ENCODE measurements at places on chromosomes 7 and 10. TPM values are rescaled to one million over a fixed set of nuclear protein-coding genes. Genes with fewer than 3 reads are reported as not detected.

Gene GATAD1
- 13.1 TPM for total RNA-seq

DNA sequence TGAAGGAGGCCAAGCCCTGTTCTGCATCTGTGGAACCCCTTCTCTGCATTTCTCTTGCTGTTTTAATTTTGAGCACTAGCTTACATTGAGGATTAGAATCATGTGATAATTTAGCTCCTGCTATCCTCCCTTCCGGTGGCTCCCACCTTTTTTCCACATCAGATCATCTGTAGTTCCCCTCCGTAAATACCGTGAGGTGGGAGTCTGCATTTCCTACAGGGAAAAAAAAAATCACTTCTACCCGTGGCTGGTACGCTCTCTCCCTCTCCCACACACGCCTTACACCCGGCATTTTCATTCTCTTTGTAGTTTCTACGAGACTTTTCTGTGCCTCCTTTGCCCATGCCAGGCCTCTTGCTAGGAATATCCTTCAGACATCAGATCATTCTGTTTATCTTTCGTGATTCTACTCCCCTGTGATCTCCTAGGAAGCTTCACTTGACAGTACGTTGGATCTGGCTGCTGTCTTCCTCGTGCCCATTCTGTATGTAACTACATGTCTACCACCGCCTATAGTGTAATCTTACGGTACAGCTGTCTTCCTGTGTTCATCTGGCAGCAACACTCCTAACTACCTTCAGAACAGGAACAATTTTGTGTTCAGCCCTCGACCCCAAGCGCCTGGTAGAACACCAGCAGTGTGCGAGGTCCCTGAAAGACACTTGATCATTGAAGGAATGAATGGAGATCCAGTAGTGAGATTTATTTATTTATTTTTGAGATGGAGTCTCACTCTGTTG, 41.7 kb upstream of the OCM start:
- H3K4me1 ChIP-seq, result no peaks in the 10 kb centered on the region
- no peak for DNase-seq
- no peaks in the 10 kb centered on the region for H3K36me3 ChIP-seq
- no peak overlapping the region for H3K27ac ChIP-seq

GRCh38 chr7:155193716-155194115, 104.0 kb upstream of the INSIG1 start:
- H3K36me3 ChIP-seq, result peaks cover 8% of the 10 kb centered on the region
- peaks cover 10% of the 10 kb centered on the region for H3K27me3 ChIP-seq
- H3K4me1 ChIP-seq, result peaks cover 15% of the 10 kb centered on the region
- H3K4me3 ChIP-seq, result no peak overlapping the region

- H3K4me1 ChIP-seq, result peaks cover 6% of the 10 kb centered on the region
- peaks cover 15% of the 10 kb centered on the region for H3K36me3 ChIP-seq
- H3K4me3 ChIP-seq, result peak overlapping the region; percentile 97
- DNase-seq, result peak; percentile 64
Observed at GRCh38 chr10:42783181-42783549, 570 bp downstream of the BMS1 start.

DNA sequence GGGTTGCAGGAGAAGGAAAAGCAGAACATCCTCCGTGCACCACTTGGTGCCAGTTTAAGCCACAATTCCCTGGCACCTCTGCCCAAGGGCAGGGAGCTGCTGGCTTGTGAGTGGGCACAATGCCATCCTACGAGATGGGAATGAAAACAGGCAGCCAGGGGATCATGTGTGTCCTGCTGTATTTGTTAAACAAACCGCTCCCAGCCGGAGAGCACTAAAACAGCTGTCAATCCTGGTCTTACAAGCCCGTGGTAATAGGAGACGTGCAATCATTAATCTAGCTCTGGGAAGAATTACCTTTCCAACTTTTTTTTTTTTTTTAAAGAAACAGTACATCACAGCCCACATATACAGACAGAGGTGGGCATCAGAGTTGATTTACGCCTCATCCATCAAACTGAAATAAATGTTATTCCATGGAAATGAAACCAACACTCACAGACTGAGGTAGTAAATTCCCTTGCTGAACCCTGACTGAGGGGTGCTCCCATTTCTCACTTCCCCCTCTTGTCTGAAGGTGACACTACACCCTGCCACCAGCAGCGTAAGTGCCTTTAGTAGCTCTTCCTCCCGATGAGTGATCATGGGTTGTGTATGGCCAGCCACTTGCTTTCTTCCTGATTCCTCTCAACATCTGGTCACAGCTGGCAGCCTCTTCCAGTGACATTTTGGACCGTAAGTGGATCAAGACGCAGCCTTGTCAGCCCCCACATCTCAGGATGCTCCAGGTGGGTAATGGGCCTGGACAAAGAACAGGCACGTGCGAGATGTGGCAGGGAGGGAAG, 143.8 kb downstream of the TEX36 start:
- DNase-seq, result no peak
- no peaks in the 10 kb centered on the region for H3K4me1 ChIP-seq
- peaks cover 41% of the 10 kb centered on the region for H3K27me3 ChIP-seq
- H3K36me3 ChIP-seq, result no peaks in the 10 kb centered on the region
- no peak overlapping the region for H3K4me3 ChIP-seq
- H3K27ac ChIP-seq, result no peak overlapping the region

GRCh38 chr10:96230527-96230926, 40.8 kb downstream of the BLNK start:
- H3K4me1 ChIP-seq, result no peaks in the 10 kb centered on the region
- DNase-seq, result no peak
- peaks cover 6% of the 10 kb centered on the region for H3K27me3 ChIP-seq
- H3K36me3 ChIP-seq, result no peaks in the 10 kb centered on the region
- no peak overlapping the region for H3K4me3 ChIP-seq
- H3K27ac ChIP-seq, result no peak overlapping the region

DNA sequence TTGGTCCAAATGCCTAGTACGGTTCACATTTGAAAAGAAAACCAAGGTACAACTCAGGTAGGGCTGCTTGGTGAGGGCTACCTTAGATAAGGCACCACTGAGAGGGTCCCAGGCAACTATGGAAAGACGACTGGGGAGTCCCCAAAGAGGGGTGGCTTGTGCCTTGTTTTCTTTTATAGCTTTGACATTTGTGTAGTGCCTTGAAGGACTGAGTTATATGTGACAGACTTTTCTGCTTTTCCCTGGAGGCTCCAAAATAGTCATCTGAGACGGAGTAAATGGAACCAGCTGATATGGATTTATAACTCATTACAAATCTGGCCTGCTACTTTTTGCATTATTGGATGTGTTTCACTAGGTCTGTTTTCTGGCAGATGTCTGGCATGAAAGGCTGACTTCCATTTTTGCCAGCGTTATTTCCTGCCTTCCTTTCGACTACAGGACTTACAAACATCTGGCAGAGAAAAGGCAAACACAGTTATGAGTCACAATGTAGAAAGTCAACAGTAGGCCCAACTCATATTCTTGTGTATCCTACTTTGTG, 88.2 kb upstream of the IMMP2L start:
- H3K27me3 ChIP-seq, result no peaks in the 10 kb centered on the region
- no peak overlapping the region for H3K27ac ChIP-seq
- peak; percentile 40 for DNase-seq
- peaks cover 27% of the 10 kb centered on the region for H3K4me1 ChIP-seq

DNA sequence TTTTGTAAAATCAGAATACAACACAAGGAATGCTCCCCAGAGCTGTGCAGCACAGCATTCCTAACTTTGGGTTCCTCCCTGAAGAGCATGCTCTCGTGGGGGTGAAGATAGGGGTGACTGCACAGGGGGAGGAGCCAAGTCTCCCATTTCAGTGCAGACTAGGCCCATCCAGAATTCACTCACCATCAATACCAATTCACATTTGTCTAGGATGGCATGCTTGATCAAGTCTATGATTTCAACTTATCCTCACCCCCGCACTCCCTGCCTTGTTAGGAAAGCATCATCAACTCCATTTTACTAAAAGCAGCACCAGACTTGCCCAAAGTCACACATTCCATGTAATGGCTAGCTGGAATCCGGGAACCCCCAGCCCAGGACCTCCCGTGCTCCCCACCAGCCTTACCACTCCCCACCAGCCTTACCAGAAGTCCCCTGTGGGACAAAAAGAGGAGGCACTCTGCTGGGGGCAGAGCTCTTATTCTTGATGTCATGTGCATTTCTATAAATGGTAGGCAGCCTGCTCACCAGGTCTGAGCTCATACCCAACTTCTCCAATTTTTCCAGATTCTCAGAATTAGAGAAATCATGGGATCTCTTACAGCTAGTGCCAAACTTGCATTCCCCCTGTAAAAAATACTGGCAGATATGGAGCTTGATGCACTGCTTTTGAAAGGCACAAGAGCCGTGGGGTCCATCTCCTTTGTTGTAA, 6.2 kb downstream of the PARP12 start:
- DNase-seq, result no peak
- no peak overlapping the region for H3K27ac ChIP-seq
- peaks cover 46% of the 10 kb centered on the region for H3K4me1 ChIP-seq
- peaks cover 27% of the 10 kb centered on the region for H3K36me3 ChIP-seq

DNA sequence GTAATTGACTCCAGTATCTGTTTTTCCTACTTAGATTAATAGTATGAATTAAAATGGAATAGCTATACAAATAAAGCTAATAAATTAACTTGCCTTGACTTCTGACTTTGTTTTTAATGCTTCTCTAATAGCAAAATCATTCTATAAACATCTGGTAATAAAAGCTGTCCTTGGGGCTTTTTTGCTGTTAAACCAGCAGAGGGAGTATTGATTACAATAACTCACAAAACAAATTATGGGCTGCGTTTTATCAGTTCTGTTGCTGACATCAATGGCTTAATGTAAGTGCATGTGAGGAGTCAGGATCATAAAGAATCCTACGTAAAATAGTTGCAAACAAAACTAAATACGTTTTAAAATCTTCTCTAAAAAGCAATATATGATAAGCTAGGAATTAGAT, 667.8 kb downstream of the PCDH15 start:
- no peaks in the 10 kb centered on the region for H3K4me1 ChIP-seq
- DNase-seq, result no peak
- no peaks in the 10 kb centered on the region for H3K36me3 ChIP-seq

DNA sequence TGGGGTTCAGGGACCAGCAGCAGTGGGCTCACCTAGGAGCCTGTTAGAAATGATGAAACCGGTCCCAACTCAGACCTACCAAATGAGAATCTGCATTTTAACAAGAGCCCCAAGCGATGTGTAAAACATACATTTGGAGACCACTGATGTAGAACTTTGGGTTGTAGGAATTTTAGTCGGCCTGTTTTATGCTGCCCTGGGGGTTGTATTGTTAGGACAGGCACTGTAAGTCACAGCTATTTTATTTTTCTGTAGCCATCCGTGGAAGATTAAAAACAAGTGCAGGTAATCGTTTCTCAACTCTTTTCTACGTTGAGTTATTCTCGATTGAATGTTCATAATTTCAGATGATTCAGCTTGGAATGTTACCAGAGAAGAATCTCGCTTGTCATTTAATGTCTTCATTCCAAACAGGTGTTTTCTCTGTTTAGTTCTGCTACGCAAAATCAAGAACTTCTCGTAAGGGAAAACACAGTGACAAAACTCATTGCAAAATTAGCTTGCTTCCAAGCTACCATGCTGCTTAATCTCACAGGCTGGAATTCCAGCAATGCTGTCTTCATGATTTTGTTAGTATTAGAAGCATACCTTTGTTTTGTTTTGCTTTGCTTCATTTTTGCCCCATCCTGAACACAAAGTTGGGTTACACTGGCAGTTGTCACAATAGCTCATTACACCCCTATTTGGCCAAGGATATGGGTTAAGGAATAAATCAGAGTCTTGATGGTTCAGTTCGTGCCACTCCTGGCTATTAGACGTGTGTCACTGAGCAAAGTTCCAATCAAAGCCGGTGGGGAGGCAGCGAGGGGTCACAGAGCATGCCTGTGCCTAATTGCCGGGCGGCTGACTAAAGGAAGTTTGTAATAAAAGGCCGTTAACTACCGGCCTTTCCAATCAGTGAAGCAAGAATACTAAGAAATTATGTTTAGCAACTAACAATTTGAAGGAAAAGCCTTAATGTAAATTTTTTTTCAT, 676.9 kb downstream of the GATA3 start:
- DNase-seq, result no peak
- peaks cover 4% of the 10 kb centered on the region for H3K36me3 ChIP-seq
- H3K4me1 ChIP-seq, result no peaks in the 10 kb centered on the region
- no peak overlapping the region for H3K27ac ChIP-seq

Data from HFFc6 (cell line).